D341Med (cell line): ENCODE measurements at places on chromosomes 5 and 9.

- no peak for DNase-seq
These were observed 161.8 kb upstream of the SPRY4 start for GRCh38 chr5:142486581-142486980.

GRCh38 chr9:136297766-136298735 is 5.8 kb downstream of the CCDC187 start:
- no peak for DNase-seq

DNA sequence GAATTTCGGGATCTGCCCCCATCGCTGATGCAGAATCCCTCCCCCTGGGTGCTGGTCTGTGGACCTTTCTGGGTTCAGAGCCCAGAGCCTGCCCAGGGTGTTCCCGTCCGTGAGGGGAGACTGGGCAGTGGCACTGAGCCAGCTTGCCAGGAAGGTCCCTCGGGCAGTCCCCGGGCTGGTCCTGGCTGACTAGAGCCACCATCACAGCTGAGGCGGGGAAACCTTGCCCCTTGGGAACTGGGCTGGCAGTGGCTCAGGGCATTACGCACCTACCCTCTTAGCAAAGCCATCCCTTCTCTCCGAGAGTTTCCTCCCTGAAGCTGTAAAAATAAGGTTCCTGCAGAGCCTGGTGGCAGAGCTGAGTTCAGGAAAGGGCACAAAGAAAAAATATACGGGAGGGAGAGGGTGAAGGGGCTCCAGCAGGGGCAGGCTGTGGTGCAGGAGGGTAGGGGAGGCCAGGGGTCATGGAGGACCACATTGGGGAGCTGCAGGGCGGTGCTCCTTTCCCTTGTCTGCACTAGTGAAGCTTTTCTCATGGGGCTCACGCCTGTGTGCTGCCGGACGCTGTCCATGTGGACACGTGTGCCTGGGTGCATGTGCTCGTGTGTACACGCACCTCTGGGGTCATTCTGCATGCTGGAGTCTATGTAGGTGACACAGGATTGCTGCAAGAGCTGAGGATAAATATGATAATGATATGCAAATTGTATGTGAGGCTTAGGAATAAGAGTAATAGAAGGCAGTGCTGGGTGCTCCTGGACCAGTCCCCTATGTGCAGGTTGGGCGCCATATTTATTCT is 118.9 kb downstream of the LHX2 start:
- DNase-seq, result no peak

GRCh38 chr9:95887926-95888497 is 12.5 kb downstream of the ERCC6L2 start:
- DNase-seq, result no peak

- peak; percentile 97 for DNase-seq
These were observed 125.1 kb downstream of the C9orf50 start for GRCh38 chr9:129495620-129496472.

- no peak for DNase-seq
These were observed 215.7 kb upstream of the ELL2 start for GRCh38 chr5:96177303-96177869.

DNA sequence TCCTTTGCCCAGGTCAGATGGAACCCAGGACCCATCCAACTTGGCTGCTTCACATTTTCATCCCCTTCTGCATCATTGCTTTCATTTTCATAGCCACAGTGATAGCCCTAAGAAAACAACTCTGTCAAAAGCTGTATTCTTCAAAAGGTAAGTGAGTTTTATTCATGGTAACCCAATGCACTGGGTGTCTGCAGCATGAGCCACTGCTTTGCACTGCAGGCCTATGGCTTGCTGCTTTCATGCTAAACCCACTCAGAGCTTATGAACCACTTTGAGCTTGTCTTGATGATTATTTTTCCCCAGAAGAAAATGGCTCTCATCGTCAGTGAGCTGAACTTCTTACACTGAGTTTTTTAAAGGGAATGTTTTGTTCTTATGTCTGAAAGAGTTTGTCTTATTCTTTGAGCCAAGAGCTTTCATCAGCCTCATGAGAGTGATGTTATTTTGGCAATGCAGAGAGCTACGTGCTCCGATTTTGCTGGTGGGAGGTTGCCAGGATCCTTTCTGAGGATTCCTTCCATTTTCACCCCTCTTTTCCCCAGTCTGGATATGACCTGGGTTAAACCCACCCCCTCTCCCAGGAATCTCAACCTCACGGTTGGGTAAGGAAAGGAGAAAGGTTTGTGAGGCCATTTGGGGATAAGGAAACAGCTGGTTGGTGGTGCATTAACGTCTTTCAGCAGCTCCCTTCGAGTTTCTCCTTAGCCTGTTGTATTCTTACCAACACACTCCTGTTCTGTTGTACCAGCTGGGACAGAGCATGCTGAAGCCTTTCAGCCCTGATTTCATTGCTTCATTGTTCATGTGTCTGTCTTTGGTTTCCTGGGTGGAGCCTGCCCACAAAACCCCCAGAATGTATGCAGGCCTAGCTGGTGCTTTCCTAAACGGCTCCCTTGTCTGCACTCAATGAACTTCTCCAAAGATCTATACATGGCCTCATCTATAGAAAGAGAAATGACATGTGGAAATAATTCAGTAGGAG is 47.6 kb downstream of the PDCD1LG2 start:
- DNase-seq, result no peak

- no peak for DNase-seq
These were observed 57.0 kb downstream of the TRPC7 start for GRCh38 chr5:136308212-136308795.

DNA sequence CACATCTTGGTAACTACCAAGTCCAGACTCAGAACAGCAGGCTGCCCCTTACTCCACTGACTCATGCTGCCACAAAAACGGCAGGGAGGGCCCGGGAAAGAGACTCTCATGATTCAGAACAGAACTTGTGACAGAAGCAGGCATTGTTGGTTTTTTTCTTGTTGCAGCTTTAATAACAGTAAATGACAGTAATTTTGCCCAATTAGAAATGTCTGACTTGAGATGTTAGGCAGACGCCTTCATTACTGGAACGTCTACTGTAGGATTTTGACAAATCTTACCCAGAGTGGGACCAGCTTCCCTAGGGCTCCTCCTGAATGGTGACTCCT is 77.9 kb downstream of the SEMA5A start:
- DNase-seq, result no peak

- DNase-seq, result no peak
These were observed 118.2 kb downstream of the VCAN start for GRCh38 chr5:83589786-83590185.

DNA sequence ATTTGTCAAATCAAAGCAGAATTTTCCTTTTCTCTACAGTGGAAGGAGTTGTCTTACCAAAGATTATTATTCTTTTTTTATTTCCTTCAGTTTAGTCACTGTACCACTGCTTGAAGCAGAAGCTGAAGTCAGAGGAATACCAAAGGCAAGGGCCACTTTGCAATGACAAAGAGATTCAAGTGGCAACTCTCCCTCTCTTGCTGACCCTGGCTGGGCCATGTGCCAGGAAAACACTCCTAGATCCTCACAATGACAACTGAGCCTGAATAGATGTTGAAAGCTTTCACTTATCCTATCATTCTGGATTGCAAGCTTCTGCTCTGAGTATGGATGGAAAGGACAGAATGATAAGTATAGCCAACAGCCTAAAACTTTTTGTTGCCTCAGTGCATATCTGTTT is 618.3 kb downstream of the NR2F1-AS1 start:
- DNase-seq, result no peak

DNA sequence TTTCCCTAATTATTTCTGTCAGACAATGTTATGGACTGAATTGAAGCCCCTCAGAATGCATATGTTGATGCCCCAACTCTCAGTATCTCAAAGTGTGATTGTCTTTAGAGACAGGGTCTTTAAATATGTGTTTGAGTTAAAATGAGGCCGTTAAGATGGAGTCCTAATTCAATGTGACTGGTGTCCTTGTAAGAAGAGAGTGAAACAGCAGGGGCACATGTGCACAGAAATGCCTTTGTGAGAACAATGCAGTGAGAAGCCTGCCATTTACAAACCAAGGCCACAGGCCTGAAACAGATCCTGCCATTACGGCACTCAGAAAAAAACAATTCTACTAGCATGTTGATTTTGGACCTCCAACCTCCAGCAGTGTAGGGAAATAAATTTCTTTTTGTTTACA is 483.0 kb upstream of the DMAC1 start:
- DNase-seq, result no peak
